ENCODE measurements at places on chromosomes 1 and 21. TPM values are rescaled to one million over a fixed set of nuclear protein-coding genes. Genes with fewer than 3 reads are reported as not detected.

DNA sequence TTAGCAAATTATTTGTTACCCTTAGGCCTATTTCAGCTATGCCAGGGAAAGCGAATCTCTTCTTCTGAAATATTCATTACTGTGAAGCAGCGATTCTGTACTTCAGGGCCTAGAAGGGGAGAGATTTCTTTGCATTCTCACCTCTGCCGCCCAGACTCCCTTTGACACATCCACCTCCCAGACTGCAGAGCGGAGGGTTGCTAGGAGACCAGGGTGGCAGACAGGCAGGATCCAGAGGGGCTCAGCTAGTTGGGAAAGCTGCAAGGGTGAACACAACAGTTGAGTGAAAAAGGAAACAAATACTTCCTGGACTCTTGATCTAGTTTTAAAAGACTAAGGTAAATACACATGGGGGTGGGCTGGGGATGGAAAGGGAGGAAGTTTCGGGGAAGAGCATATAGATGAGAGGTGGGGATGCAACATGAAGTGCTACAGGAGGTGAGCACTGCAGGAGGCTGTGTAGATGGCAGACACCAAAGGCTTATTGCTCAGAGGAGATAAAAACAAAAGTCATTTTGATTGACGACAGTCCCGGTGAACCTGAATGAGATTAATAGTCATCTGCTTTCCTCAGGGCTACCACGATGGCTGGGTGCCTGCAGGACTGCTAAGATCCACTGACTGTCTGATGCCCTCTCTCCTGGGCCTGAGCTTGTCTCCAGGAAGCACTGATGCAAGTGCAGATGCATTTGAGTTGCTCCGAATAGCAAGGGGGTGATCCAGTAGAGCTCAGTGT, 26.4 kb upstream of the RAB3GAP2 start:
- no peak overlapping the region for H3K27ac ChIP-seq
- H3K4me1 ChIP-seq: peaks cover 8% of the 10 kb centered on the region
- H3K27me3 ChIP-seq: peaks cover 1% of the 10 kb centered on the region
- no peak overlapping the region for H3K4me3 ChIP-seq

DNA sequence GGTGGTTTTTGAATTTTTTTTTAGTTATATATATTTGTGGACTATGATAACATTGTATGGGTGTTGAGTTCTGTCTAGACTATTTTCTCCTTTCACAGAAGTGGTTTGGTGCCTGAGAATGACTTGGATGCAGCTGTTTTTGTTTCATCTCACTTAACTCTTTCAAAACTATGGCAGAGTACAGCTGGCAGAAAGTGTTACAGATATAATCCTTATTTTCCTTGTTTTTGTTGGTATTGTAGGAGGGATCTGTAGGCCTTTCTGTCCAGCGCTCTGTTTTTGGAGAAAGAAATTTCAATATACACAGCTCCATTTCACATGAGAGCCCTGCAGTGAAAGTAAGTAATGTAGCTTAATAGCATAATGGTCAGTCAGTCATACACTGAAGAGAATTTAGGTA, 13.1 kb downstream of the CDC7 start:
- DNase-seq: no peak
- no peaks in the 10 kb centered on the region for H3K27me3 ChIP-seq
- no peak overlapping the region for H3K27ac ChIP-seq

DNA sequence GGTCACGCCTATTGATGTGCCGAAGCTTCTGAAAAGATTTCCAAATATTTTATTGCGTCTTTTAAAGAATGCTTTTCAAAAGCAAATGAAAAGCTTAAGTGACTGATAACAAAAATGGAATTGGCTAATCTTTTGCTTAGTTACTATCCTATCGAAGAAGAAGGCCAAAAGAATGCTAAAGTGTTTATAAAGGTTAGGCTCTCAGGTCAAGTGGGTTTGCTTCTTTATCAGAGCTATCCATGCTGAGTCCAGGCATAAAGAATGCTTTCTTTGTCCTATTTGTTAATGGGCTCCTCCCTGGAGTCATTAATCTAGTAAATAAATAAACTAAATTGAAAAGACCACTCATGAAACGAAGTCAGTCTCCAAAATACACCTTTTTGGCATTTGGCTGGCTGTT, 133.4 kb upstream of the LYPLAL1 start:
- H3K4me1 ChIP-seq: peaks cover 4% of the 10 kb centered on the region
- no peaks in the 10 kb centered on the region for H3K27me3 ChIP-seq
- no peak for DNase-seq
- no peak overlapping the region for H3K4me3 ChIP-seq
- no peak overlapping the region for H3K27ac ChIP-seq
- H3K36me3 ChIP-seq: peaks cover 6% of the 10 kb centered on the region

Gene NUP210L
- 0.10 TPM for total RNA-seq

Gene FYB2
- not detected for total RNA-seq

Gene CLSTN1
- 139 TPM for total RNA-seq

Measured in glutamatergic neuron (in vitro differentiated cells).